ENCODE measurements at places on chromosomes 11 and 22.

- no peak for DNase-seq
These were observed 393.7 kb downstream of the TMEM135 start for GRCh38 chr11:87431392-87431791.

- DNase-seq = no peak
These were observed 404.9 kb downstream of the NXPE2 start for GRCh38 chr11:115083144-115083806.

- DNase-seq = no peak
These were observed 4.5 kb upstream of the JAML start for GRCh38 chr11:118229274-118229847.

DNA sequence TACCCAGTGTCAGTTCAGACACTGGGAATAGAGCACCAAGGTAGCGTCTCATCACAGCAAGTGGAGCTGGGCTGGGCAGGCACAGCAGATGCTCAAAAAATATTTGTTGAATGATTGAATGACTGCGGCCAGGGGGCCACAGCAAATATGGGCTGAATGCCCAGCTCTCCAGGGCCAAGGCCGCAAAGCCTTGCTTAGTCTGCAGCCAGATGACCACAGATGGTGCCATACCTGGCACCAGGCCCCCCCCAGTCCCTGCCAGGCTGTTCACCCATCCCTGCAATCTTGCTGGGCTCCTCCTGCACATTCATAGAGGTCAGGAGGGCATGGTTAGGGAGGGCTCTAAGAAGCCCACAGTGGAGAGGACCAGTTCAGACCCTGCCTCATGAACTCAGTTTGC is 32.9 kb downstream of the ZC3H7B start:
- DNase-seq = no peak

DNA sequence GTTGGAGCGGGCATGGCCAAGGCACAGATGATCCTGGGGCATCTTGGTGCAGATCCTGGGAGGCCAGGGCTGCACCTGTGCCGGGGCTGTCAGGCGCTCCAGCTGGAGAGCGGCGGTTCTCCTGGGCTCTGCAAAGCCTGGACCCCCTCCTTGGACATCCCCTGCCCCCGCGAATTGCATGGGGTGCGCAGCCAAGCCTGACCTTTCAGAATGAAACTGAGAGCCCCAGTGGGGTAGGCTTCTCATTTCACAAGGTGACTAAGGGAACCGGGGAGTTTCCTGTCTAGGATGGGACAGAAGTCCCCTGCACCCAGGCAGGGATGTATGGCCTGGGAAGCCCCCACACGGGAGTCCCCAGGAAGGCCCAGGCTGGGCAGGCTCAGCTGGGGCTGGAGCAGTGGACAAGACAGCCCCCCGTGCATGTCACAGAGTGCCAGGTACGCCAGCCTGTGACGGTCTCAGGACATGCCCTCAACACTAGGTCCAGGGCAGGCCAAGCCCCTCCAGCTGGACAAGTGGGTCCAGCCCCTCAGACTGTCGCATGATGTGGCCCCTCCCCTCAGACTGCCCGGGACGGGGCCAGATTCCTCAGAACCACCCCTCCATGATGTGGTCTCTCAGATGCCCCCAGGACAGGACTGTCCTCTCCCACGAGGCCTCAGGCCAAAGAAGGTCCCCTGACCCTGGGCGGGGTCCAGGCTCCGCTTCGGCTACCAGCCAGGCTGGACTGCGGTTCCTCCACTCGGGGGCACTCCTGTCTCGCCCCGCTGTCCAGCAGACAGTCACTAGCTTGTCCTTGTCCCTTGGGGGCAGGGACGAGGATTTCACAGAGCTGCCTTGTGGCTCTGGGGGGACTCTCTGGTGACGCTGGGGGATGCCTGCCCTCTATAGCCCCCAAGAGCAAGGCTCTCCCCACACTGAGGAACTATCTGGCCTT is 2.3 kb downstream of the LSP1 start:
- DNase-seq = no peak
